GM10248 (cell line): ENCODE measurements at places on chromosomes 3 and 15.
A peak's percentile ranks its signal among the peaks of the same experiment; 100 is the strongest.

- no peak for DNase-seq
These were observed 98.9 kb downstream of the LRIG1 start for GRCh38 chr3:66401675-66402491.

DNA sequence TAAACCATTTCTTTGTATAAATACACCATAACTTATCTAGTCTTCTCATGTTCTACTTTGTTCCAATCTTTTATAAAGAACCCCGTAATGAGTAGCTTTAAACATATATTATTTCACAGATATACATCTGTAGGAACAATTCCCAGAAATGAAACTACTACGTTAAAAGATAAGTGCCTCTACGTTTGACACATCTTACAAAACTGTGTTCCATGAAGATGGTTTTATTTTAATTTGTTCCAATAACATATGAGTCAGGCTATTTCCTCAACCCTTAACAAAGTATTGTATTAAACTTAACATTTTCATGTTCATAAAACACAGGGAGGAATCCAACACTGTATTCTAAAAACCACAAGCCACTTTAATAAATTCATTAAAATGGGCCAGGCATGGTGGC lies 52.9 kb downstream of the TRPM7 start:
- no peak for DNase-seq

GRCh38 chr15:61923173-61923572 lies 137.1 kb downstream of the VPS13C start:
- DNase-seq, result no peak

GRCh38 chr3:128619146-128619890 lies 31.3 kb downstream of the RPN1 start:
- no peak for DNase-seq

DNA sequence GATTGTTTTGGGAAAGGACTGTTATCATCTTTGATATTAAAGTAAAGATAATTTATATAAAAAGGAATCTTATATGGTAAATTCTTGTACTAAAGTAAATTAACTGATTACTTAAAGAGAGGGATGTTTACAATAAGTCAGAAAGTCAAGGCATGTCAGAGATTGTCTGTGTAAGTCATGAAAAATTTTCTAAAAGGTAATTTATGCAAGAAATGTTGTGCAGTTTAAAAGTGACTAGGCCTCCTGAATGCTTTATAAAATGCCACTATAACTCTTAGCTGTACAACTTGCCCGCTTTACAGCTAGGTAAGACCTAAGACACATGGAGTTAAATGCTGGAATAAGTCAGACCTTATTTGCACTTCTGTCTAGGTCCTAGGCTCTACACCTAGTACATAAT lies 692.9 kb downstream of the GBE1 start:
- DNase-seq, result no peak

GRCh38 chr3:58116161-58116955 lies 94.4 kb downstream of the DNASE1L3 start:
- peak; percentile 75 for DNase-seq

GRCh38 chr3:5138214-5138981 lies 16.3 kb downstream of the ARL8B start:
- no peak for DNase-seq

DNA sequence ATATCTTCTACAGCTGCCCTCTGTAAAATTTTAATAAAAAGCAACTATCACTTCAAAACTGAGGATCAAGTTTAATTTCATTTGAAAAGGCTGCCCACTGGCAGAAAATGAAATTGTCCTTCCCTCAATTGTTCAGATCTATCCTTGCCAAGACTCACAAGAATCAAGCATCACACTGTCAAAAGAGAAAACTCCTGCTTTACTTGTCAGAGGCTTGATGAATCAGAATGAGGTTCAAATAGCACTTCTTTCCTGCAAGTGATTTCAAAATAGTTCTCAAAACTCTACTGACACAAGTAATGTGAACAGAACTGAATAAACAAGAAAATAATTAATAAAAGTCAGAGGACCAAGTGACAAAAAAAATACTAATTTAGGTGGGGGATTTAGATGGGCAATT lies 70.6 kb downstream of the GOLIM4 start:
- DNase-seq, result no peak
